ENCODE measurements at places on chromosomes 11 and 22.

- DNase-seq = no peak
These were observed 76.9 kb upstream of the CADM1 start for GRCh38 chr11:115580927-115581680.

DNA sequence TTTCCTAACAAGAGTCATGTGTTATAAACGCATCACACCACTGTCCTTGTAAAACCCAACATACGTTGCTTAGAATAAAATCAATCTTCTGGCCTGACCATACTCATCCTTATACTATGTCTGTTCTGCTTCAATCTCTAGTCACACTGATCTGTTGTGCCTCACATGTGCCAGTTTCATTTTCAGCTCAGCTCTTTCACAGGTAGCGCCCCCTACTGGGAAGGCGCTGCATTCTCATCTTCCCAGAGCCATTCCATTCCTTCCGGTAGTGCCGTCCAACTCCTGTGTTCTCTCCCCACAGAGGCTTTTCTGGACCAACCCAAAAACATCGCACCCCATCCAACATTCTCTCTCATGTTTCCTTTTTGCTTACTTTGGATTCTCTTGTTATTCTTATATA, 22.2 kb downstream of the CASP5 start:
- DNase-seq = peak; percentile 32

- DNase-seq = no peak
These were observed 798 bp downstream of the BCR start for GRCh38 chr22:23180893-23181720.

DNA sequence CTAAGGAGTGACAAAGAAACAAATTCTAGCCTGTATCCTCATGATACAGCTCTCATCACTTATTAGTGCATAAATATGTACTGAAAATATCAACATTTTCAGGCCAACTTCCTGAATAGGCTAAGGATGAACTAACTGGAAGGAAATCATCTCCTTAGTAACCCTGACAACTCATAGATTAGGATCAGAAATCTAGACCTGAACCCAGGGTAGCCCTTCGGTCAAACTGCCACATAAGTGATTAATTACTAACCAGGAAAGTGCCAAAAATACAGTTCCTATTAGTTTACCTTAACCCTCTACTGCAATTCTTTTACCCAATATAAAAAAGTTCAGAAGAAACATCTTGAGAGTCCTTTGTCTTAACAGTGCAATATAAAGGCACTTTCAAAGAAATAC, 40.0 kb downstream of the AMBRA1 start:
- DNase-seq = no peak
